ENCODE measurements at places on chromosomes 1 and 21.

- DNase-seq, result no peak
These were observed 479.5 kb downstream of the PLPP3 start for GRCh38 chr1:56099766-56100265.

GRCh38 chr1:111163363-111163762, 23.3 kb downstream of the CEPT1 start:
- no peak for DNase-seq

DNA sequence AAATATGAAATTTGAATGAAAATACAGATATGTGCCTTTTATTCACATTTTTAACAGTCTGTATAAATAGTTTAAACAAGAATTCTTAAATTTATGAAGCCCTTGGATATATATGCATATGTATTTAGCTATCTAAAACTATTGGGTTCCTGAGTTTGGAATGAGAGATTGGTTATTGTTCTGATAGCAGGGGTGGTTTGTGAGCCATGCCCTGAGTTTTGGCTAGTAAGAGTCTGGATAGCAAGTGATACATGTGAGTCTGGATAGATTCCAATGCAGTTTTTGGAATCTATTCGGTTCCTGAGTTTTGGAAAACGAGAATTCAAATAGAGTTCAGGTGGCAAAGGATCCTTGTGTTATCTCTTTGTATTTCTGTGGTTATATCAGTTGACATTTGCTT, 2.8 kb downstream of the MAN1A2 start:
- no peak for DNase-seq

DNA sequence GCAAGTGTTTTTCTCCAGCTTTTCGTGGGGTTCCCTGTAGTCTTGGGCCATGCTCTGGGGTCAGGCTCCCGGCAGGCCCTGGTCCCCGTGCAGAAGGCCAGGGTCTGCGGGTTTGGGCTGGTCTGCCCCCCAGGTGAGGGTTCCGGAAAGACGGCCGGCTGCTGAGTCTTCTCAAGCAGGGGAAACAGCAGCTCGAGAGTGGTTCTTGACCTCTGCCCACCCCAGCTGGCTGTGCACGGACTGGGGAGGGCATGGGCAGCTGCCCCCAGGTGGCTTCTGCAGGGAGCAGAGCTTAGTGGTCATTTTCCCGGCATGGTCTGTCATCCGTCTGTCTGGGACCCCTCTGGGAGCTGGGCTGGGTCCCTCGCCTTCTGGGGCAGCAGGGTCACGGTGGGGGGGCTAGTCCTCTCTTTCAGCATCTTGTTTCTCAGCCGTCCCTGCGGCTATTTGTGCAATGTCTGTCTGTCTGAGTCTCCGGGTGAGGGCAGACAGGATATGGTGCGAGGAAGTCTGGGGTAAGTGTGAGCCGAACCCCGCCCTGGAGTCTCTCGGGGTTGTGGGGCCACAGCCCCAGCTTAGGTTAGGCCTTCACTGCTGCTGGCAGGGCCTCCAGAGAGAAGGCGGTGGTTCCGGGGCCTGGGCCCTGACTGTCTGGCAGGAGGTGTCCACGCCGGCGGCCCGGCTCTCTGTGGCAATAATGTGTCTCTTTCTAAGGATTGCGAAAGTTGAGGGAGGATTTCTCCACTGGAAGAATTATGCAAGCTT, 6.1 kb downstream of the SKI start:
- peak; percentile 41 for DNase-seq

Measured in stimulated activated CD4-positive, alpha-beta T cell treated with anti-CD3 and anti-CD28 coated beads, Interleukin-2, amount 100 ng/mL, for 48 hours (primary cell).